Activated CD4-positive, alpha-beta T cell treated with anti-CD3 and anti-CD28 coated beads, Interleukin-2, amount 50 U/mL, for 4 hours (primary cell): ENCODE measurements at places on chromosomes 1 and 21.

- DNase-seq: no peak
These were observed 93.4 kb upstream of the KCNE2 start for GRCh38 chr21:34270411-34270810.

GRCh38 chr1:9731051-9731537 lies 79.6 kb downstream of the PIK3CD start:
- no peak for DNase-seq

- DNase-seq: no peak
These were observed 23.9 kb downstream of the LRP8 start for GRCh38 chr1:53303726-53304515.

DNA sequence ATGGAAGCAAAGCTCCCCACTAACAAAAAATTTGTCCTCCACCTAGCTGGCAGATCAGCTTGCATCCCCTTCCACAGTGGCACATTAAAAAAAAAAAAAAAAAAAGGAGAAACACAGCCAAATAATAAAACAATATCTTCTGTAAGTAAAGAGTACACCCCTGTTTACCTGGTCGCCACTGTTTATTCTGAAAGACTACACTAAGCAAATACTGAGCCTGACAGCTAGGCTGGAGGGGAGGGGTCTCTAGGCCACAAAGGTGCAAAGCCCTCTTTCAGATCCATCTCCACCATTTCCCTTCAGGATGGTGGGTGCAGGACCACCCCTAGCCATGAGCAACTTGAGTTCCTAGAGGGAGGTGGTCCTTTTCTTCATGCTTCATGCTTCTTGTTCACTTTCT lies 22.8 kb upstream of the SLC45A3 start:
- no peak for DNase-seq

DNA sequence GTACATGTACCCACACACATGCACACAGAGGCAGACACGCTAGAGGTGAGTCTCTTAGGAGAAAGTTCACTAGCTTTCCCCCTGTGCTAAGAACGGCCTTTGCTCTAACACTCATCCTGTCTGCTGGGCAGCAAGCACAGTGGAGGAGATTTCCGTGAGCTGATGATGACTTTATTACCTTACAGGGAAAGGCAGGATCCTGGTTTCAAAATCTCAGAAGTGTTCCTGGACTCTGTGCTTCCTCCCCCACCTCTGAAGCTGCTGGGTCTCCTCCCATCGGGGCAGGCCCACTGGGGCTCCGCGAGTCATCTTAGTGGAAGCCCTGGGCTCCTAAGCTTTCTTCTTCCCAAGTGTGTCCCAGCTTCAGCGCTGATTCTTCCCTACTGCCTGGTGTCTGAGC lies 2.7 kb downstream of the FAM3B start:
- DNase-seq: no peak

- no peak for DNase-seq
These were observed 59.2 kb downstream of the LRRN2 start for GRCh38 chr1:204626381-204626780.

DNA sequence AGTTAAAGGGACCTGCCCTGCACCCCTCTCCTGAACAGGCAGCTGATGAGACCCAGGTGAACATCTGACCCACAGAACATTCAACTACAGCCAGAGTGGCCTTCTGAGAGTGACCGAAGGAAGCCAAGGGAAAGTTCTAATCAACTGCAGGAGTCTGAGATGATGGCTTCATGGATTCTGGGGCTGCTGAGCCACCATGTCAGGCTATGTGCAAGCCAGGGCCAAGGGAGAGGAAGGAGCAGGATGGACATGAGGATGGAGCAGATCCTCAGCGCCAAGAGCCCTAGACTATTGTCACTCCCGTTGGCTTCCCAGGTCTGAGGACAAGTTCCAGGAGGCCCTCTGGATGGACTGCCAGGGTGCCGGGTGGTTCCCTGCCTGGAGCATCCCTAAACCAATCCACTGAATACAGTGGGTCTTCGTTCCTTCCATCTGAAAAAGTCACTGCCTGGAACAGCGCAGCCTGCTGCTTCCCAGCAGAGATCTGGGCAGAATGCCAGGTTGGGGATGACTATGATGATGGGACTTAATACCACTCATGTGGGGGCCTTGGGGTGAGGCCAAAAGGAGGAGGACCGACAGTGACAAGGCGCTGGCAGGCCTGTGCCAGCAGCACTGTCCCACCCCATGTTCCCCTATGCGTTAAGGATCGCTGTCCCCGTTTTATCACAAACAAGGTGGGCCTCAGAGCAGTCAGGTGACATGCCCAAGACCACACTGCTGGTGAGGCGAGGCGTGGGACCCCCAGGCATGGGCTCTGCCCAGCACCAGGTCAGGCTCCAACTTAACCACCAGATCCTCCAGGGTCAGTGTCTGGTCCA lies 19.8 kb downstream of the SPOCD1 start:
- DNase-seq: no peak
